AG10803 (cell line): ENCODE measurements at places on chromosomes 5 and 9.

- DNase-seq: no peak
These were observed 109.2 kb upstream of the SHB start for GRCh38 chr9:38178237-38178636.

GRCh38 chr9:23586906-23587305 is 239.1 kb downstream of the ELAVL2 start:
- DNase-seq: no peak

GRCh38 chr5:142839711-142840346 is 69.7 kb downstream of the ARHGAP26 start:
- peak; percentile 90 for DNase-seq

DNA sequence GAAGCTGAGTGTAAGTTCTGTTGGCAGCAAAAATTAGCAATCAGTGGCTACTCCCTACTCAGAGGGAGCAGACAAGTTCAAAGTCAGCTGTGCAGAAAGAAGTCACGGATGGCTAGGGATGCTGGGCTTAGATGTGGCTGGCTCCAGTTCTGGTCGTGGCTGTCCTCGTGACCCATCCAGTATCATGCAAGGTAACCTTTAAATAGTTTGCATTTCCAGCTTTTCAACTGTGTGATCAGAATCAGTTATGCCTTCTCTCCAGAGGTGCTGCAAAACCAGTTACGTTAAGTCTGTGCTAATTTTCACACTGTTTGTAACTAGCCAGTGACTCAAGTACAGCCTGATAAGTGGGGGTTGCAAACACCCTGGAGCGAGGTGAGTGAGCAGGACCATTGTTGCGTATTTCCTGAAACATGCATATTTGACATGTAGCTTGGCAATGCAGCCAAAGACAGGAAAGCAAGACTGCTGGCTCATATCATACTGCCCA is 302.4 kb downstream of the ATPSCKMT start:
- no peak for DNase-seq

DNA sequence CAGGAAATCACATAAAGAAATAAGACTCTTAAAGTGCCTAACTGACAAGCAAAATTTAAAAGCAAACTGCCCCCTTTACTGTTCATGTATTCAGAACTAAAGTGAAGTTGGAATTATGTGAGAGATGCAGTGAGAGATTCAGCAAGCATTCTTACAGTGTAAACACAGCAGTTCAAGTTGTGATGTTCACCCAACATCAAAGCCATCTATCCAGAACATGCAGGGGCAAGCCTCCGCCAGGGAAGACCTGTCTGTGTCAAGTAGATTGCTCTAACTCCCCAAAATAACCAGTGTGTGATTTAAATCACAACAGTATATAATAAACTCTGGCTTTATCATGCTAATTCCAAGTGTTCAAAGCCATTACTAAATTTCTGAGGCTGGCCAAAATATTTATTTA is 233.3 kb downstream of the BNC2 start:
- no peak for DNase-seq

GRCh38 chr9:20513126-20513913 is 109.0 kb downstream of the MLLT3 start:
- DNase-seq: no peak

- DNase-seq: peak; percentile 59
These were observed 107.5 kb downstream of the EBF1 start for GRCh38 chr5:158992037-158992740.

DNA sequence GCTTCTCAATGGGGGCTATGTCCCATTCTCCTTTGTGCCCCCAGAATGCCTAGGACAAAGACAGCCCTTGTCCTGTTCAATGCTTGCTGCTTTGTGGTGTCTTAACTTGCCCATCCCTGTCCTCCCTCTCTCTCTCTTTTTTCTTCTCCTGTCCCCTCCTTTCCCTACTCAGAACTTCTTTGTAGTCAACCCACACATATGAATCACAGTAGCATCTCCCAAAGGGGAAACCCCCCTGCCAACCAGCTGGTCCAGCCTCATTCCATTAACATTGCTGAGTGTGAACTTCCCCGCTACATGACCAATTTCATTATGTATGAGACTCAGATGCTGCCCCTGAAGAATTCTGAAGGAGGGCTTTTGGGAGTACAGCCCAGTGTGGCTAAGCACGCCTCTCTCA is 408.3 kb downstream of the ENC1 start:
- DNase-seq: peak; percentile 89

DNA sequence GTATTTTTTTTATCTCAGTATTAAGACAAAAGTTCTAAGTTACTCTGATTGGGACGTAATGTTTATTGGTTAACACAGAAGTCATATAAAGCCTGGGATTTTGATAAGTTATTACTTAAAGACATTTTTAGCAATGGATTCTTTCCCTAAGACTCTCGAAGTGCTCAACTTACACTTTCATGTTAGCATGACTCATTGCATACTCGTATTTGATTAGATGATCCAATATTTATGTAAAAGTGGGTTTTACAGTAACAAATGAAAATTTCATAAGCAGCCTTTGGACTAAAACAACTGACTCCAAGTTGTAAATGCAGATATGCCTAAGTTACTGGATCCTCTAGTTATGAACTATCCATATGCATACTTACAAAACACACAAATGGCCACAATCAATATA is 567.7 kb upstream of the NUDT12 start:
- DNase-seq: no peak

DNA sequence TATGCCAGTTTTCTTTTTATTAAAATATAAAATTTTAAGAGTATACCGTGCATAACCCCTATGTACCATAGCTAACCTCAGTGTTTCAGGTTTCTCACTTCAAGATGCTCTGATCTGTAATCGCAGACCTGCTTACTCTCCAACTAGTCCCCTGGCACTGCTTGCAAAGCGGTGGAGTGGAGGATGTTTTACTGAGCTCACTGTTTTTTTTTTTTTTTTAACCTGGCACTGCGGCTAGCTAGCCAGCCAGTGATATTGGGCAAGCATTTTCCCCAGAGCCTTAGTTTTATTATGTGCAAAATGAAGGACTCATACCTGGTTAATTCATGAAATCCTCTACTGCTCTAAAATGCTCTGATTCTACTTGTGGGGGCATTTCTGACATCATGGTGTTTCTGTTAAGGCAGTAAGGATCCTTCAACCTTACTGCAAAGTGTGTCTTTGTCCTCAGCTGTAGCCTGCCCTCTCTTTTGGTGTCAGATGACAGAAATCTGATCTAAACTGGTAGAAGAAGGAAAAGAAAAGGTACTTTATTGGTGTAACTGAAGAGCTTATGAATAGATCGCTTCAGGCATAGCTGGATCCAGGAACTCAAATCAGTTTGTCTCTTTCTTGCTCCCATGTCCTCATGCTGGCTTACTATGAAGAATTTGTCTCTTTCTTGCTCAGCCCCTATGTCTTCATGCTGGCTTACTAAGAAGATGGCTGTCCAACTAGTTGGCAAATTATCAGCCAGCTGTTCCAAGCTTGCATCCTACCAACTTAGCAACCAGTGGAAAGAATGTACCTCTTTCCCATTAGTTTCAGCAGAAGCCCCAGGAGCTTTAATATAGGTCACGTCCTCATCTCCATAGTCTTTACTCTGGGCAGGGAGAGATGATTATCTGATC is 59.8 kb downstream of the DOCK2 start:
- peak; percentile 74 for DNase-seq

GRCh38 chr9:136275655-136276429 is 28.1 kb downstream of the CCDC187 start:
- no peak for DNase-seq

DNA sequence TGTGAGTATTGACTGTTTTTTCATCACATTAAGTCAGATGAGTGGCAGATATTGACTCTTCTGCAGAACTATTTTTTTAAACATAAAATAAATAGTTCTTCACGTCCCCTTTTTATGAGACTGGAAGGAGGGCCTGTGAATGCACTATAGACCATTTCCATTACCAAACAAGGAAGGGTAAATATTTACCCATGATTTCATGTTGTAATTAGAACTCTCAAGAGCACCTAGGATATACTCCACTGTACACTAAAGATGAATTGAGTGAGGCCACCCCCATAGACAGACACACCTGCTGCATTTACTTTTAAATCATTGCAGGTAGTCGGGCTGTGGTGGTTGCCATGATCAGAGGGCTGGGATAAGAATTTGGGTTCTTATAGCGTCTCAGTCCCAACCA is 22.6 kb downstream of the SLC36A1 start:
- no peak for DNase-seq

DNA sequence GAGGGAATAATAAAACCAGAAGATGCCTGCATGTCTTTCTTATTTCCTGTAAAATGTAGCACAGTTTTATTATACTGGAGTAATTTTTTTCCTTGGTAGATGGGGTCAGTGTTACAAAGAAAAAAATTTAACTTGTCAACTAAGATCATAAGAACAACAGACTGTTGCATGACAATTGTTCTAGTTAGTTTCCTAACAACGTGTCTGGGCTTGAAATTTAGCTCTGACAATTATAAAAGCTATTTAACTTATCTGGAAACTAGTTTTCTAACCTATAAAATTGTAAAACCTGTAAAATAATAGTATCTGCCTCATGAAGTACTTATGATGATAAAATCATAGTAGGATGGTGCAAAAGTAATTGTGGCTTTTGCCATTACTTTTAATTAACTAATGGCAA is 4.9 kb downstream of the SHOC1 start:
- DNase-seq: no peak

- peak; percentile 71 for DNase-seq
These were observed 4.0 kb upstream of the NIPSNAP3A start for GRCh38 chr9:104743376-104743985.

DNA sequence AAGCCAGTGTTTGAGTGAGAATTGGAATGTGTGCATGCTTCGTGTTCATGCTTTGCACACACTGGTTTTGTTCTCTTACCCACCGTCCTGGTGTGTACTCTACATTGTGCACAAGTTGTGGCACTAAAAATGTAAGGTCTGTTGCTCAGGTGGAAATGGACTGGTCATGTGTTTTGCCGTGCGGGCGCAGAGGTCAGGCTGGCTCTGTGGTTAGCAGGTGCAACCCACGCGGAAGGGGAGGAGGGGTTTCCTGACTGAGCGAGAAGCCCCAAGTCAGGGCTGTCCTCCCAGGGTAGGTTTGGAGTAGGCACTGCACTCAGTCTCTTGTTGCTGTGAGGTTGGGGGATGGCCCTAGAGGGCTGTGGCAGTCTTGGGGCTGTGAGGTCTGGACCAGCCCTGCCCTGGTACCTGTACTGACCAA is 86.6 kb downstream of the EHMT1 start:
- DNase-seq: no peak

DNA sequence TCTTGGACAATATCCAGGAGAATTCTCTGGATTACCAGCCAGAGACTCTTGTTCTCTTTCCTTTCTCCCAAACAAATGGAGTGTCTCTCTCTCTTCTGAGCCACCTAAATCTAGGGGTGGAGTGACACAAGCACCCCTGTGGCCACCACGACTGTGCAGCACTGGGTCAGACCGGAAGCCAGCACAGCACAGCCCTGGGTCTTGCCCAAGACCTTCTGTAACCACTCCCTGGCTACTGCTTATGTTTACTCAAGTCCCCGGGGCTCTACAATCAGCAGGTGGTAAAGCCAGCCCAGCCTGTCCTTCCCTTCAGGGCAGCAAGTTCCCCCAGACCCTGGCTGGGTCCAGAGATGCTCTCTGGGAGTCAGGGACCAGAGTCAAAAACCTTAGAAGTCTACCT is 110.0 kb upstream of the TUT7 start:
- no peak for DNase-seq

GRCh38 chr5:80125022-80125961 is 90.1 kb downstream of the THBS4 start:
- DNase-seq: no peak

DNA sequence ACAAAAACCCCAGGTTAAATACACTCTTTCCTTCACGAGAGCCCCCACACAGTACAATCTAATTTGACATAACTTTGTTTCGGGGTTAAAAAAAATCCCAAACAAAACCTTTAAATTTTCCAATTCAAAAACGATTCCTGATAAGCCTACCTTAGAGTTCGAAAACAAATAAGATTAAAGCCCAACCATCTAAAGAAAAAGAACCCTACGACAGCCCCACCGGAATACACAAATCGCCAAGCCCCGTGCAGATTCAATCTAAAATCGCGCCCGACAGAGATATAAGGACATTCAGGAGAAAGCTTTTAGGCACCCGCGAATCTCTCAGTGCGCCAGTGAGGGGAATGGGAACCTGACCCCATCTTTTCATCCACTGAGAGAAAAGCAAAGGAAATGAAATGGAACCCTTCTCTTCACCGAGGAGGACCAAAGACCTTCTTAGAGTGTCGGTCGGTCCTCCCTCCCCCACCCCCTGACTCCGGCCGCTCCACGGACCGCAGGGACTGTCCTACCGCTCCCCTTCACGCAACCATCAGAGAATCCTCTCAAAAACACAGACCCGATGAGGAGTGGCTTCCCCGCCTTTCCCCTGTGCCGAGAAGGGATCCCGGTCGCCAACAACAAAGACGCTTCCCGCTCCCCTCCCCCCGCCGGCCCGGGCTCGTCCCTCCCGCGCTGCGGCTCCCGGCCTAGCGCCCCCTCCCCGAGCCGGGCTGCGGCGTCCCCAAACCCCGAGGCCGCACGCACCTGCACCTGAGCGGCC is 925 bp downstream of the ABHD17B start:
- DNase-seq: peak; percentile 18
